NCI-H187 treated with DMSO at 0.1 percent for 48 hours (cell line): ENCODE measurements at places on chromosomes 5 and 9.

DNA sequence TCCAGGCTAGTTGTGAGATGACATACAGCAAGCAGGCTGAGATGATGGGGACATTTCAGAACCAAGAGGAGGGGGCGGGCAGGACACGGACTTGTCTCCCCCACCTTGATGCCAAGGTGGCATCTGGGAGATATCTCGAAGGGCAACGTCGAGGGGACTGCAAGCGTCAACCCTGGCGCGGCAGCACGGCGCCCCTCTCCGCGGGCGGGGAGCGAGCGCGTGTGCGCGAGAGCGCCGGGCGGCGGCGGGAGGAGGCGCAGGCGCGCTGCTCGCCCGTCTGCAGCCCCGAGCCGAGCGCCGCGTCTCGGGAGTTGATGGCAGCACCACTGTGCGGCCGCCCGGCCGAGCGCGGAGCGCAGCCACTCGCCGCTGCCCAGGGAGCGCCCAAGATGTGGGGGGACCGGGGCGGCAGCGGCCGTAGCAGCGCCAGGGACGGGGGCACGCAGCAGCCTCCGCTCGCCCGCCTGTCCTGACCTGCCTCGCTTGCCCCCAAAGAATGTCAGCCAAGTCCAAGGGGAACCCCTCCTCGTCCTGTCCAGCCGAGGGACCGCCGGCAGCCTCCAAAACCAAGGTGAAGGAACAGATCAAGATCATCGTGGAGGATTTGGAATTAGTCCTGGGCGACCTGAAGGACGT lies at the start of gene PRR16:
PRR16 (plus strand) TSS at position 310 of the 636 bp plus-strand sequence.
- no peak for DNase-seq

DNA sequence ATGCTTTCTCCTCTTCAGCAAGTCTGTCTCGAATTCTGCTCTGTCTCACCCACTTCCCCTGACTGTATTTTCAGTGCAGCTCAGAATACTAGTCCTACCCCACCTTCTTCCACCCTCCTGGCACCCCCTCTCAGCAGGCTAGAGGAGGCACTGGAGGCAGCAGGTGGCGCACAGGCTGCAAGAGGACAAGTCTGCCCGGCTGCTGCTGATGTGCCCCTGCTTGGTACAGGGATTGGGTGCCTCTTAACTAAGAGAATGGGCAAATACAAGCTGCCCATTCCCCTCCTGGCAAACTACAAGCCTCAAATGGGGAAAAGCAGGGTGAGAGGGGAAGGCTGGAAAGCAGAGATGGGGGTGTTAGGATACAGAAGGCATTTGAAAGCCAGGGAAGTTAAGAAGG lies 5.1 kb downstream of the TLN1 start:
- DNase-seq, result no peak

- no peak for DNase-seq
These were observed 85.5 kb downstream of the DIRAS2 start for GRCh38 chr9:90556897-90557675.

- no peak for DNase-seq
These were observed 84.3 kb upstream of the BRINP1 start for GRCh38 chr9:119453490-119453911.

DNA sequence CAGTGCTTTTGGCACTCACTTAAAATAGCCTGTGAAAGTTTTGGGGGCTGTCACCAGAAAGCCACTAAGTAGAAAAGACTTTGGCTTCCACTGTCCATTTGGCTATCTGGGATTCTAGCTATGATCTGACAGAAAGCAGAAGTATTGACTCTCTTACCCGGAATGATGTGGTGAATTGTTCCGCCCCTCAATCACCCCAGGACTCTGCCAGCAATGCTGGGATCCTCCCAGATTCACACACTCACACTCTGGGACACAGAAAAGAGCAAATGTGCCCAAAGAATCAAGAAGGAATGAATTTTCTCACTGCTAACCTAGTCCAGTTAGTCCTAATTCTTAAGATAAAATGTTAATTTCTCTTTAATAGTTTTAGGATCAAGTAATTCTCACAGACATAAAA lies 576.9 kb downstream of the BNC2 start:
- DNase-seq, result no peak

DNA sequence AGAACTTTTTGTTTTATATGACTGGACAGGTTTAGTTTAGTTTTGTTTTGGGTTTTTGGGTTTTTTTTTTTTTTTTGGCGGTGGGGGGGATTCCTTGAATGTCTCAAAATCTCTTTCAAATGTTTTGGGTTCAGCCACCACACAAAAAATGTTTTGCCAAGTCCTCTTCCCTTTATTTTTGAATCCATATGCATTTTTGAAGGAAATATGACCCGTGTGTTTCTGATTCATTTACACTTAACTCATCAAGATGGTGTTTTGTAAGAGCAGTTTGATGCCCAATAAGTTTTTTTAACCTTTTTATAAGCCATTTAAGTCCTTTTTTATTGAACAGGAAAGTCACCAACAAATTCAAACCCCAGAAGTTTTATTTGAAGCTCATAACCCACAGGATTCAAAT lies 209.8 kb downstream of the CWC27 start:
- no peak for DNase-seq

DNA sequence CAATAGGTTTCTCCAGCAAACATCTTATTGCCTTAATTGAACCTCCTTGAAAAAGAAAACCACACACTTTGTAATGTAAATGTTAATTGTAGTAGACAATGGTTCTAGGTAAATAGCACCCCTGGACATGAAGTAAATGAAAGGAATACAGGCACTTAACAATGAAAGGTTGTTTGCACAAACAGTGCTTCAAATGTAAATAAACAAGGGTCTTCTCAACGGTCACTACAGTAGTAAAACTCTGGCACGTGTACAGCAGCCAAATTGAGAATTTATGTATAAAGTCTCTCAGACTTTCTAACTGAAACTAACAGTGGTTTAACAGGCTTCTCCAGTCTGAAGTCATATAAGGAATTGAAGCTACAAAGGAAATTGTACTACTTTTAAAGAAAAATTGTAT lies 218.3 kb downstream of the MEF2C start:
- DNase-seq, result no peak

- peak; percentile 18 for DNase-seq
These were observed 30.4 kb downstream of the TNFSF8 start for GRCh38 chr9:114899995-114900394.

- no peak for DNase-seq
These were observed 22.6 kb downstream of the SLC6A18 start for GRCh38 chr5:1247811-1248210.

- no peak for DNase-seq
These were observed 65.9 kb downstream of the ELL2 start for GRCh38 chr5:95895771-95896170.

DNA sequence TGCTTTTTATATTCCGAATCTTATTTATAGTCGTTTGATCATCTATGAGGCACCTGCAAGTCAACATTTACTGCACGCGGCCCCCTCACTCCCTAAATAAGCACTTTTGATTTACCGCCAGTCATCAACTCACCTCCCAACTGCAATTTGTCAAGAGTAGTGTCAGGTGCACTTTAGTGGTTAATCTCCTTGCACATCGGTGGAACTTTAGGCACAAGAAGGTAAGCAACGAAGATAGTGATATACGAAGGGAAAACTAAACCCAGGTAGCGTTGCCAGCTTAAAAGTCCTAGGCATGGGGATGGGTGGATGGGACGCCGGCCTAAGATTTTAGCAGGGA lies 513 bp upstream of the RNF180 start:
- DNase-seq, result no peak

GRCh38 chr9:36950389-36950788 lies 83.7 kb downstream of the PAX5 start:
- no peak for DNase-seq

- DNase-seq, result no peak
These were observed 40.0 kb upstream of the IPPK start for GRCh38 chr9:92709954-92710353.

DNA sequence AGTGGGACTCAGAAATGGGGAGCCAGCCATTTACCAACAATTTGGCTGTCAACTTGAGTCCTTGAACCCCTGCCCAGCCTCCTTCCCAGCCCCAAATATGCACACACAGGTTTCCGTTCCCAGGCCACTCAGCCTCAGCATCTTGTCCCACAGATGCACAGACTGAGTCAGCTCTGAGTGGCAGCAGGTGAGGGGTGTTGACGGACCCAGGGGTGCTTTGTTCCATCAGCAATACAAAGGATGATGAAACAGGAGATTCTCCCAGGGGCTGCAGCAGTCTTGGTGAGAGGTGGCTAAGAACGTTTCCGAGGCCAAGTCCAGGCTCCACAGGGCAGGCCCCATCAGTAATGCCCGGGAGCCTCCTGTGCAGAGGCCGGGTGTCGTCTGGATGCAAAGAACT lies 4.9 kb upstream of the OLFM1 start:
- no peak for DNase-seq

DNA sequence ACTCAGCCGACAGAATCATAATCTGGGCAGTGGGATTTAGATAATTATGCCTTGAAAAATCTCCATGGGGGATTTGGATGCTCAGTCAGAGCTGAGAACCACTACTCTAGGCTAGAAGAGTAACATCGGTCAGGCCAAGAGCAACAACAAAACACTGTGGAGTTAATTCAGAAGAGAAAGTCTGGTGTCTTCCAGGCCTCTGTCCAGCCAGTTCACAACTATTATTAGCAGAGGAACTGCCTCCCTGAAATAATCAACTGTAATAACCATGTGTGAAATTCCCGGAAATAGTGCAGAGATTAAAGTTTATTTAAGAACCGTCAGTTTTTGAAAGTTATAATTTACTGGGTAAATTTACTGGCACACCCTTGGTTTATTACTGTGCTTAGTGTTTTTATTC lies 8.2 kb upstream of the MARCHF3 start:
- no peak for DNase-seq

DNA sequence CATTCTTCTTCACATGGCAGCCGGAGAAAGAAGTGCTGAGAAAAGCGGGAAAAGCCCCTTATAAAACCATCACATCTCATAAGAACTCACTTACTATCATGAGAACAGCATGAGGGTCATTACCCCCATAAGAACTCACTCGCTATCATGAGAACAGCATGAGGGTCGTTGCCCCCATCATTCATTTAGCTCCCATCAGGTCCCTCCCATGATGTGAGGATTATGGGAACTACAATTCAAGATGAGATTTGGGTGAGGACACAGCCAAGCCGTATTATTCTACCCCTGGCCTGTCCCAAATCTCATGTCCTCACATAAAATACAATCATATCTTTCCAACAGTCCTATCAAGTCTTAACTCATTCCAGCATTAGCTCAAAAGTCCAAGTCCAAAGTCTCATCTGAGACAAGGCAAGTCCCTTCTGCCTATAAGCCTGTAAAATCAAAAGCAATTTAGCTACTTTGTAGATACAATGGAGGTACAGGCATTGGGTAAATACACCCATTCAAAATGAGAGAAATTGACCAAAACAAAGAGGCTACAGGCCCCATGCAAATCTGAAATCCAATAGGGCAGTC lies 79.1 kb downstream of the MROH2B start:
- DNase-seq, result no peak

GRCh38 chr5:151318850-151319732 lies 15.5 kb upstream of the SLC36A3 start:
- peak; percentile 5 for DNase-seq

DNA sequence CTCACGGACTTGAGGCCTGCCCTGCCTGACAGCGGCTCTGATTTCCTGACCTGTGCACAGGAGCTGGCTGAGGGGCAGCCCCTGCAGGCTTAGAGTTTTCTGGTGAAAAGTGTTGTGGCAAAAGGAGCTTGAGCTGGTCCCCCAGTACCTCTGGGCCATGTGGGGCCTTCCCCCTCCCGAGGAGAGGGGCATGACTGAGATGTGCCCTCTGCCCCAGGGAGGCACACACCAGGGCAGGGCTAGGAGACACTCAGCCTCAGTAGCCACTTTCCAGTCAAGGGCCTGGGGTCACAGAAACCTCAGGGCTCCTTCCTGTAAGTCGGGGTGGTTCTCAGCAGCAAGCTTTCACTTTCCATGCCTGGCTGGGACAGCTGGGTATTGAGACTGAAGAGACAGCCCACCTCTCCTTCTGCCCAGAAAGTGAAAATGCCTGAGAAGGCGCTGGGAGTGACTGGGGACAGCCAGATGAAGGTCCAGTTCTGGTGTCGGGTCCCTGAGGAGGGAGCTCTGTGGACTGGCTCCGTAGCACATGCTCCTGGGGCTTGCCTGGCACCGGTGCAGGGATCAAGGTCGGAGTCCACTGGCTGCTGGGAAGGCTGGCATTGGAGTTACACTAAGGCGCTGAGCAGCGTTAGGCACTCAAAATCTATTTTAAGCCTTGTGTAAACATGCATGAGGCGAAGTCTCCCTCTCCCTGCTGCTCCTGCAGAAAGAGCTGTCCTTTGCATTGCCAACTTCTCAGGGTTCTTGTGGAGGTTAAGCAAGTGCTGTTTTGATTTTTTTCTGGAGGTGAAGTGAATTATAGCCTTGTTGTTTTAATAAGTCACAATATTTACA lies 394.9 kb downstream of the GADD45G start:
- peak; percentile 53 for DNase-seq

- no peak for DNase-seq
These were observed 6.9 kb upstream of the TRAF1 start for GRCh38 chr9:120933310-120934055.

- DNase-seq, result no peak
These were observed 54.1 kb upstream of the CHD1 start for GRCh38 chr5:98982880-98983279.

- no peak for DNase-seq
These were observed 42.8 kb downstream of the NRG2 start for GRCh38 chr5:140000332-140000731.

DNA sequence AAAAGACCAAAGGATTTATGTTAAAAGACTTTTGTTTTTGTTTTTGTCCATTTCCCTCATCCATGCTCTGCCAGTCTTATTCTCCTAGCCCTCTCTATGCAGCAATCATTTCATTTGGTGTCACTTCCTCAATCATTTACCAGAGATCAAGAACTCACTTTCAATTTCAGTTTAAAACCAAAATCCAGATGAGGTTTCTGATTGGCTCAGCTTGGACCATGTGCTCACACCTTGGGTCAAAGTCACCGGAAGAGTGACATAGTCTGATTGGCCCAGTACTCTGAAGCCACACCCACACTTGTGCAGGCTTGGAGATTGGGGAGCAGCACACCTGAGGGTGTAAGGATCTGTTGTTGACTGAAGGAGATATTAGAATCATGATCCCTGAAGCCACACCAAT lies 79.6 kb downstream of the TLR4 start:
- DNase-seq, result no peak

DNA sequence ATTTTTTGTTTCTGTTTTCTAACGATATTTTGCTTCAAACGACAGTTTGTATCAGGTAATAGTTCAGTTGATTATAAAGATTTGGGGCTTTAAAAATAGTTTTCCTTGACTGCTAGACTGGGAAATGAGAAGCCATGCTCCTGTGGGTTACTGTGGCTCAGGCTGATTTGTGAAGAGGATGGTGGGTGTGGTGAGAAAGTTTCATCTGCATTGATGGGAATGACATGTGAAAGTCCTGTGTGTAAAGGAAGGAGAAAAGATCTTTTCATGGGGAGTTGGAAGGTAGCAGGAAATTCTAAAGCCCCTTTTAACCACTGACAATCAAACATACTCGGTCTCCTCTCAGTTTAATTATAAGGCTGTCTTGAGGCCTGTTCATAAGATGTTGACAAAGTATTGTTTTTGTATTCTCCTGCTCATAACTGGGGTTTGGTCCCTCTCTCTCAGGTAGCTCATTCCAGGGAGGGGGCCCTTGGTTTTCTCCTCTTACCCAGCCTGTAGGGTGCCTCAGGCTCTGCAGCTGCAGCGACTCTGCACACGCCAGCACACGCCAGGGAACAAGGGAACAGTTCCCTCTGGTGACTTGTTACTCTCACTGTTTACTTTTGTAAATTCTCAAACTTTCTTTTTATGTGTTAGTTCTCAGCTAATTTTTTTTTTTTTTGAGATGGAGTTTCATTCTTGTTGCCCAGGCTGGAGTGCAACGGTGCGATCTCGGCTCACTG lies 91.6 kb downstream of the CARTPT start:
- DNase-seq, result no peak
